ENCODE measurements at places on chromosomes 11 and 22. TPM values are rescaled to one million over a fixed set of nuclear protein-coding genes. Genes with fewer than 3 reads are reported as not detected.
A peak's percentile ranks its signal among the peaks of the same experiment; 100 is the strongest.

DNA sequence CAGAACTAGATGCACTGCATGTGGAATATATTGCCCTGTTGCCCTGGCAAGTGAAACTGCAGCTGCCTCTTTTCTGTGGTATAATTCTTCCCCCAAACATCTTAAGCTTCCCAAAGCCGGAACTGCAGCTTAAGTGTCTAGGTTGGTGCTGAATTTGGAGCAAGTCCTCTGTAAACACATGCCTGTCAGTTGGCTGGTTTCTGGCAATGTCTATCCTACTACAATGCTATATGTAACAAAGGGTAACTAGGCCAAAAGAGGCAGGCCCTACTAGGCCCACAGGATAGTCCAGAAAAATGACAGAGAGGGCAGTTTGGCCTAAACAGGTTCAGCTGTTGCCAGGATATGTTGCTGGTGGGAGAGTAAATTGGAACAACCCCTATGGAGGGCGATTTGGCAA lies 27.9 kb downstream of the ASCC2 start:
- DNase-seq, result no peak

- no peak for DNase-seq
Observed at GRCh38 chr11:5928271-5928670, 13.8 kb upstream of the OR56A3 start.

DNA sequence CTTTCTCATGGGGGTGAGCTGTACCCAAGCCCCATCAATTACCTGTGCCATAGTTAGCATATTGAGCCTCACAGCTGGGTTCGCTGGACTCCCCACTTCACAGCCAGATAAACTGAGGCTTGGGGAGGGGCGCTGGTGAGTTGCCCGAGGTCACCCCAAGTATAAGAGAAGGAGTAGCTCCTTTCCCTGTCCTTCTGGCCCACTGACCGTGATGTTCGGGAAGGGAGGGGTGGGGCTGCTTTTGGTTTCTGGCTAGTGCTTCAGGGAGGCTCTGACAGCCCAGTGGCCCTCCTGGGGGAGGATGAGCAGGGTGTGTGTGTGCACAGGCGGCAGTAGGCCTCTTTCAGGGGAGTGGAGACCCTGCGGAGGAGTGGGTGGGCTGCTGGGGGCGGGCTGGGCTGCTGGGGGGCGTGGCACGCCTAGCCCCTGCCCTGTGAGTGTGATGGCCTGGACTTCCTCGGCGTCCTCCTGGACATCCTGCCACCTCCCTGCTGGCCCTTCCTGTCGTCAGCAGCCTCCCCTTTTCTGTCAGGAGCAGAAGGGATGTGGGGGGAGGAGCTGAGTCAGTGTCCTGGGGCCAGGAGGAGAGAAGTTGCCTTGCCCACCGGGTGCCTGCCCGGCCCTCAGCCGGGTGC lies 50.3 kb downstream of the TRIOBP start:
- DNase-seq, result no peak

- DNase-seq, result no peak
Observed at GRCh38 chr11:11520231-11521015, 101.4 kb downstream of the GALNT18 start.

GRCh38 chr11:9219572-9219971 lies 45.6 kb downstream of the DENND5A start:
- peak; percentile 25 for DNase-seq

DNA sequence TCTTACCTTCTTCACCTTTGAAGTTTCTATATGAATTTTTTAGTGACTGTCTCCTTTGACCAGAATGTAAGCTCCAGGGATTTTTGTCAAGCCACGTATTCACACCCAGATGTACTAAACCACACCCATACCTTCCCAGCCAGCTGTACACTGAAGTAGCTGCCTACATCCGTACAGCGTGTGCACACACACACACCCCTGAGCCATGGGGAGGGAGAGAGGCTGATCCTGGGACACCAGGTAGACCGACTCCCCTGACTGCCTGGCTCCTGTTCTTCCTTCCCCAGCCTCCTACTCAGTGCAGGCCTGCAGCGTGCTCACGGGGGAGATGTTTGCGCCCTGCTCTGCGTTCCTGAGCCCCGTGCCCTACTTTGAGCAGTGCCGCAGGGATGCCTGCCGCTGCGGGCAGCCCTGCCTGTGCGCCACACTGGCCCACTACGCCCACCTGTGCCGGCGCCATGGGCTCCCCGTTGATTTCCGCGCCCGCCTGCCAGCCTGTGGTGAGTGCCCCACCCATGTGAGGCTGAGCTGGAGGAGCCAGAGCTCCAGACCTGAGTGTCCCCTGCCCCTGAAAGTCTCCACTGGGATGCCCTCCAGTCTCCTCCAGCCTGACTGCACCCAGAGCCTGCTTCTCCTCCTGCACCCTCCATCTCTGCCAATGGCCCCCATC lies 25.9 kb downstream of the OTOG start:
- DNase-seq, result no peak

DNA sequence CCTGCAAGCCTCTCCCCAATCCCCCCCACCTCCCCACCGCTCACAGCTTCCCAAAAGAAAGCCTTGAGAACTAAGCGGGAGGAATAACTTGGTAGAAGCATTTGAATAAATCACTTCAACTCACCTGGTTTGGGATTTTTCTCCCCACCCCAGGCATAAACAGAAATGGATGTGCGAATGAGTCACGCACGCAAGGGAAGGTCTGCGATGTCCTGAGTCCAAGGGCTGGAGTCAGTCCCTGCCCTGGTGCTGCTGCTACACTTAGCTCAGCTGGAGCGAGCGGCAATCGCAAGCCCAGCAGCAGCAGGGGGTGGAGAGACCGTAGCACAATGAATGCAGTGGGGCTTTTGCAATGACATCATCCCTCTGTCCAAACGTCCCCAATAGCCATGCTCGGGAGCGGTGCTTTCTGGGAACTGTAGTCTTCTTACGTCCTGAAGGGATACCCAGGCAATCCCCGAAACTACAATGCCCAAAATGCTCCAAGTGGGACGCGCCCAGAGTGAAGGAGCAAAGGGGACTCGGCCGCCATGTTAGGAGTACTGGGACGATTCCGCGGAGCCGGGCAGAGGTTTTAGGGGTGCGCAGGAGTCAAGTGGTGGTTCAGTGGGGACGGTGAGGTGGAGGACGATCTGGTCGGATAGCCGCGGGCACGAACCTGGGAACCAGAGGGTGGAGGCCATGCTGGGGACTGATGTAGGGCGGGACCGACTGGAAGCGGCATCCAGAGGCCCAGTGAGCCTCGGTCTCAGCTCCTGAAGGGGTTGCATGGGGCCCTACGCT lies at the start of gene RAB30:
Gene RAB30, minus strand, starts transcription at position 331 of the 783 bp plus-strand sequence. CDS start 74,581 bp downstream, outside the sequence.
- peak; percentile 99 for DNase-seq

- DNase-seq, result no peak
Observed at GRCh38 chr11:41866525-41866924, 407.1 kb upstream of the LRRC4C start.

The CDC42EP2 gene
- 11.6 TPM for total RNA-seq

The RIN1 gene
- total RNA-seq, result 4.4 TPM

The BEST1 gene
- total RNA-seq, result not detected

The APOA4 gene
- total RNA-seq, result 2.6 TPM
